ENCODE measurements at places on chromosomes 1 and 21.

- DNase-seq: peak; percentile 39
Measured at GRCh38 chr1:214637722-214638458, 34.9 kb downstream of the CENPF start.

DNA sequence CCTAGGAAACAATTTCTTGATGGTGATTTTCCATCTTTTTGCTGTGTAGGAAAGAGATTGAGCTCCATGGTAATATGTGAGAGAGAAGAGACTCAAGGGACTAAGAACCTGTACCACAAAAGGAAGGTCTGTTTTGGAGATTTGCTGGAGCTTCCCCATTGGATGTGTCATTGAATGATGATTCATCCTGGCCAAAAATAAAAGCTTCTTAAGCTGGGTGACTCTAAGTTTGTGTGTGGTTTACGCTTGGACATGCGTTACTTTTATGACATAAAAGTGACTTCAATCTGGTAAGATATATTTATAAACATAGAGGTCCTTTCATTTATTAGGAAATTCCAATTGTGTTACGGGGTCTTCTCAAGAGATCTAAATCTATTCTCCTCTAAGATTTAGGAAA, 17.4 kb upstream of the IL19 start:
- DNase-seq: peak; percentile 51

DNA sequence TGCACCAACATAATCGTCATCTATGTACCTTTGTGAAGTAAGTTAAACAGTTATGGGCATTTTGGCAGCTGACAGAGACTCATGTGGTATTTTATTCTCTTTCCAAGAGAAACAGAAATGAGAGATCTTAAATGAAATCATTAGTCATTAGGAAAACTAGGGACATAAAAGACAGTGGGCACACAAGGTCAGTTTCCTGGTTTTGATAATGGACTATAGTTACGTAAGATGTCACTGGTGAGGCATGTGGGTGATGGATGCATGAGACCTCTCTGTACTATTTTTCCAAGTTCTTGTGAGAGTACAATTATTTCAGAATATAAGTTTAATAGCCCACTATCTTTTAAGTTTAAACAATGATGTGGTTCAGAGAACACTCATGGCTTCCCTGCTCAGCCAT, 216.9 kb downstream of the APP start:
- DNase-seq: no peak

DNA sequence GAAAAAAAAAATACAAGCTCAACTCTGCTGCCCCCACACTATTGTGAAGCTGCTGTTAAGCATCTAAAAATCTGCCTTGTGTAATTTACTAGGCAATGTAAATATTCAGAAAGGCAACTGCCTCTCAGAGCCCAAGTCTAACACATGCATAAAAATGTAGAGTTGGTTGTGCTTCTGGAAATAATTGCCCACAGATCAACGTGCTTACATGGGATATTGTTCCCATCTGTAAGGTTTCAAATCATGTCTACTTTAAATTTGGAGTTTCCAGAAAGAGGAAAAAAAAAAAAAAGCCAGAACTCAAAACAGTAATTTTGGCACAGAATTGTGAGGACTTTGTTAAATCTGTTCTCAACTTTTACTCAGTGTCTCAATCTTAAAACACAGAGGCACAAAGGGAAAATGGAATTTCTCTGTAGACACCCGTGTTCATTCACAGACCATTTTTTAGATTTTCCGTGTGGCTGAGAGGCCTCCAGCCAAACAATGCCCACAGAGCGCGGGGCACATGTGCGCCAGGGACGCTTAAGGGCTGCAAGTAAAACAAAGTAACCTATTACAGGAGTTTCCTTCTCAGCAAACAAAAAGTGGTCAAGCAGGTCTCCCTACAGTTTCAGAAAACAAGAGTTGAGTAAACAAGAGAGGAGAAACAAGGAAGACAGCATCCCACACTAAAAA, 115.5 kb downstream of the RERE start:
- peak; percentile 29 for DNase-seq
